ENCODE measurements at places on chromosomes 4 and X.

- DNase-seq, result no peak
Observed at GRCh38 chr4:119832776-119833175, 204.2 kb upstream of the PDE5A start.

- no peak for DNase-seq
Observed at GRCh38 chr4:153242839-153243324, 38.6 kb downstream of the TRIM2 start.

DNA sequence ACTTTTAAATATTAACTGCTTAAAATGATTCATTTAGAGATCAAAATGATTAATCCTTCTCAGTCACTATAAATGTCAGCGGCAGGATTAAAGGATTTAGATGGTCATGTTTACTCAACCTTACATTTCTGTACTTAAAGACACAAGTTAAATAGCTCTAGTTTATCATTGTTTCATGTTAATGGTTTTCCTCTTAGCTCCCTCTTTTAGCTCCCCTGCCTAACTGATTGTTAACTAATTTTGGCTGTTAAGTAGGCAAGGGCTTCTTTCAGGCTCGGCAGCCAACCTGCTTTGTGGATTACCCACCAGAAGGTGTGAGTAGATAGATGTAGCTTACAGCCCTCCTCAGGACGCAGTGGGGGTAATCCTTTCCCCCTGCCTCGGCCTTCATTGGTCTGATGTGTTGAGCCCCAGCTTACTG lies 96.0 kb downstream of the TENM3 start:
- no peak for DNase-seq

DNA sequence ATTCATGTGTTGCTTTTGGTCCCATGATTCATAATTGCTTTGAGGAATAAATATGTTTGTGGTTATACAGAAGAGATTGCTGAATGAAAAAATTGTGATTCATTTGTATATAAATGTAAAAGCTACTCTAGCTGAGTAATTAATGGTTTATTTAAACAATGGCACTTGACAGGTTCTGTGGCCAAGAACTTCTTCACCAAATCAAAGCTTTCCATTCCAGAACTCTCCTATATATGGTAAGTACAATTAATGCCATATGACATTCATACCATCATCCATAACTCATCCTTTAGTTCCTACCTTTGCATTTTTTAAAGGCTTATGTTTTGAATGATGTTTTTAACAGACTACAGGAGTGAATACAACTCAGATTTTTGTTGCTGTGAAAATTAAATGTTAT lies 105.8 kb downstream of the REPS2 start:
- no peak for DNase-seq

GRCh38 chrX:41025926-41026701 lies 59.1 kb upstream of the USP9X start:
- DNase-seq, result no peak

- DNase-seq, result peak; percentile 7
Observed at GRCh38 chr4:100804576-100805360, 286.9 kb upstream of the EMCN start.

DNA sequence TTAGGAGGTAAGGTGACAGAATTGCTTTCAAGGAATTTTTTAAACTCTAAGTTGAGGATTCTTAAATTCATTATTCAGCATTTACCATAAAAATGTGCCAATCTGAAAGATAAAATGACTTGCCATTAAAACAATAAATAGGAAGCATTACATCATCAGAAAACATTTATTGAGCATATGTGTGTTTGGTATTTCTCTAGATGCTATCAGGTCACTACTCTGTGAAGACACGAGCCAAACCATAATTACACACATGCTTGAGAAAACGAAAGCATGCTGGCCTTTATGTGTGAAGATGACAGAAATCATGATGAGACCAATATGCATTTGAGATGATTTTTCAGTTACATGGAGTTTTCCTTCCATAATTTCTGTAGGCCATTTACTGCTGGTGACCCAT lies 12.3 kb upstream of the IL21 start:
- no peak for DNase-seq

GRCh38 chrX:46125111-46125510 lies 420.1 kb downstream of the ZNF674 start:
- no peak for DNase-seq

DNA sequence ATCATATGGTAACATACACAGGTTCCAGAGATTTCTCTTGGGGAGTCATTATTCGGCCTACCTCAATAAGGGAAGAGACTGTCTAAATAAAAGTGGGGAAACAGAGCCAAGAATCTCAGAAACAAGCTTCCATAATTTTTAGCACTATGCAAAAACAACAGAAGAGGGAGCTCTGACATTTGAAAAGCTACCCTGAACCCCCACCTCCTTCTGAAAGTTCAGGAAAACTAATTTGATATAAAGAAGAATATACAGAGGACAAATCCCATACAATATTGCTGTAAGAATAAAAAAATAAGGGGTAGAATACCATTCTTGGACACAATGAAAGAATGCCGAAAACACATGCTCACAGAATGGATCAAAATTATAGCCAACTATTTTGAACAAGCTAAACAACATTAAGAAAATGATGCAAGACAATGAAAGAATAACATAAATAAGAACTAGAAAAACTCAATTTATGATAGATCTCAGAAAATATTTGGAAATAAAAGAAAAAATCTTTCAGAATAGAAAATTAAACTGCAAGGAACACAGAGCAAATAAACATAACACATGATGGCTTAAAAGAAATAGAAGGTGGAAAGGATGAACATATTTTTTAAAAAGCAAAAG lies 14.4 kb upstream of the ZNF41 start:
- peak; percentile 30 for DNase-seq

DNA sequence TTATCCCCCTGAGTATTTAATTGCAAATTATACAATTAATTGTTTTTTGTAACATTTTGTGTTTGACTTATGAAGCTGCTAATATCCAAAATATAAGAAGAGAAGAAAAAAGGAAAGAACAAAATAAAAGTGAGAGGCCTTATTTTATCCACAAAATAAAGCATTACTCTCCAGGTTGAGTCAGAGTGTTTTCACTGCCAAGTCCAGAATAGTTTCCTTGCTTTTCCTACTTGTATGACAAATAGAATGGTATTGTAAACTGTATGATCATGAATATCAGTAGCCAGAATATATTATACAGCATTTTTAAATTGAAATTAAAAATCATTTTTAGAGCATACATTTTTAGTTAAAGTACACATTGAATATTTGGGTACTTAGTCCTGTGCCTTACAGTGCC lies 237.8 kb downstream of the NDST4 start:
- no peak for DNase-seq

DNA sequence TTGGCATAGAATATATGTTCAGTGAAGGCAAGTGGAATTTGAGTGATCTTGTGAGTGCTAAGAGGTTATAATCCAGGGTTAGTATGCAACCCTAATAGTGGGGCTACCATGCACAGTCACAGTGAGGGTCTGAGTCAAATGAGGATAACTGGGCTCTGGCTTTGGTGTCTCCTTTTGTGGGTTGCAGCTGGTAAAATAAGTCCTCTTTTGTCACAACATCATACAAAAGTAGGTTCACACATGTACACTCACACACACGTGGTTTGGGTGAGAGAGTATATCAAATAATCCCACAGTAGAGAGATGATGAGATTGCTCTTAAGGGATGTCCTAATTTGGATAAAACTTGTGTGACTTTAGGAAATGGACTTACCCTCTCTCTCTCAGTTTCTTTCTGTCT lies 79.6 kb upstream of the EOLA2 start:
- DNase-seq, result no peak

- DNase-seq, result peak; percentile 47
Observed at GRCh38 chr4:53541577-53542206, 49.6 kb downstream of the LNX1 start.

- peak; percentile 42 for DNase-seq
Observed at GRCh38 chr4:128574706-128575105, 234.8 kb upstream of the JADE1 start.

DNA sequence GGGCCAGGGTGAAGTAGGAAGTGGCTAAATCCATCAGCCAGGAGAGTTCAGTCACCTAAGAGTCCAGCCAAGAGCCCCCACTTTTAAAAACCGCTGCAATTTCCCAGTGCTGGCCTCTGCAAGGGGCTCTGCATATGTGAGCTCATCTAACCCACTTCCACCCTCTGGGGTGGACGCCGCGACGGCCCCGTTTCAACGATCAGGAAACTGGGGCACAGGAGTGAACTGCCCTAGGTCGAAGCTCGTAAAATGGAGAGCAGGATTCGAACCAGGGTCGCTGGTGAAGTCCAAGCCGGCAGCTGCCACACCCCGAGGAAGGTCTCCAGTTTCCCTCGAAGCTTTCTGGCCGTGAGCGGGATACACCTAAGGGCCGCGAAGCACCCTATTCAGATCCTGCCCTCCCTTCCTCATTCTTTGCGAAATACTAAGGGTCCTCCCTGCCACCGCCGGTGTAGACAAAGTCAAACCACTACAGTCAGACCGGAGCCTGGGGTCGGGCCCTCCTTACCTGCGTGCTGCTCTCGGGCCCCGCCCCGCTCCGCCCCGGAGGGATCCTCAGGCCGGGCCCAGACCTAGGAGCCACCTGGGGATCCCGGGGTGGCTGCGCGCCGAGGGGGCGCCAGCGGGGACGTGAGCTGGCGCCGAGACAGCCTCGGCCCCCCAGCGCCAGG lies 446 bp downstream of the EVC2 start:
- DNase-seq, result no peak

DNA sequence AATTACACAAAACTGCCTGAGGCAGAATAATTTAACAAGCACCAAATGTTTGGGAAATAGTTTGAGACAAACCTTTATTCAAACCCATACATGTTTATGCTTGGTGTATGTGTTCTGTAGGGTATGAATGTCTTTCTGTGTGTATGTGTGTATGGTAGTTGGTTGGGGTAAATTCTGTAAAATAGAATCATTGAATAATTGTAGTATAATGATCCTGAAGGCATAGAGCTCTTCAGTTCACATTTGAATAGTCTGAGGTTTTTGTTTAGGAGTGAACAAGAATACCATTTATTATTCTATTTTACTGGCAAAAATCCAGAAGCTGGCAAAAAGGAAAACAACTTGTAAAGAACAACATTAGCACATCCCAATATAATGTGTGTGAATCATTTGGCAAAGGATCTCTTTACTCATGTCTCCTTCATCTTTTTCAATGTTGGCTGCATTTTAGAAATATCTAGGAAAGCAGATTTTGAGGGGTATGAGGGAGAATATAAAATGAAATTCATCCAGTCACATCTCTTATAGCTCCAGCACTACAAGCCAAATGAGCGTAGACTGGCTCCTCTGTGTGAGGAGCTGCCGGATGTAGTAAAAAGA lies 360.0 kb downstream of the CHIC1 start:
- DNase-seq, result no peak

- DNase-seq, result no peak
Observed at GRCh38 chr4:72924814-72925213, 144.7 kb downstream of the COX18 start.

- DNase-seq, result no peak
Observed at GRCh38 chrX:17697191-17697590, 40.1 kb upstream of the SCML1 start.

DNA sequence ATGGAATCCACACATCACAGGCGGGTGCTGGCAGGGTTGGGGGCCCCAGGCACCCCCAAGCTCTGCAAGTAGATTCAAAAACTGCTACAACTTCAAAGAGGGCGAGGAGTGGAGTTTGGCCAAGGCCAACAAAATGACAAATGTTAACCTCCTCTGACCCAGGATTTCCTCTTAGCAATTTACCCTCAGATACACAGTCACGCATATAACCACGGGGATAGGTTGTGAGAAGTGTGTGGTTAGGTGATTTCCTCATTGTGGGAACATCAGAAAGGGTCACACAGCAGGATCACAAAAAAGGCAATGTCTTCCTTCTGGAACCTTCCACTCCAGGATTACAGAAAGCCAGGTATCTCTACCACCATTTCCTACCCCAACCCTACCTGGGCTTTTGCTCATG lies 62.4 kb downstream of the C4orf50 start:
- no peak for DNase-seq

DNA sequence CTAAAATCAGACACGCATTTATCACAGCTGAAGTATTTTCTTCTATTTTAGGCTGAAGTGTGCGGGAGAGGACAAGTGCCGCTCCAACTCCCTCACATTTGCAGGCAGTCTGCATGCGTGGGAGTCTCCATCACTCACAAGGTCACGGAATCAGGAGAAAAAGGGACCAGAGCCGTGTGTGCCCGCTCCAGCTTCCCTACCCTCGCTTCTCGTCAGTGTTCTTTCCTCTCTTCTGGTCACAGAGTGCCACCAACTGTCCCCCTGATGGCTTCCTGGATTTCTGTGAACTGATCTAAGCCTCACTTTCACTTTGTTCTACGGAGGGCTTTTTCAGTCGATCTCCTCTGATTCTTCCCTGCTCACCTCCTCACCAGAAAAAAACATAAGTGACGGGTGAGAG lies 407.4 kb upstream of the AADAT start:
- DNase-seq, result peak; percentile 3

DNA sequence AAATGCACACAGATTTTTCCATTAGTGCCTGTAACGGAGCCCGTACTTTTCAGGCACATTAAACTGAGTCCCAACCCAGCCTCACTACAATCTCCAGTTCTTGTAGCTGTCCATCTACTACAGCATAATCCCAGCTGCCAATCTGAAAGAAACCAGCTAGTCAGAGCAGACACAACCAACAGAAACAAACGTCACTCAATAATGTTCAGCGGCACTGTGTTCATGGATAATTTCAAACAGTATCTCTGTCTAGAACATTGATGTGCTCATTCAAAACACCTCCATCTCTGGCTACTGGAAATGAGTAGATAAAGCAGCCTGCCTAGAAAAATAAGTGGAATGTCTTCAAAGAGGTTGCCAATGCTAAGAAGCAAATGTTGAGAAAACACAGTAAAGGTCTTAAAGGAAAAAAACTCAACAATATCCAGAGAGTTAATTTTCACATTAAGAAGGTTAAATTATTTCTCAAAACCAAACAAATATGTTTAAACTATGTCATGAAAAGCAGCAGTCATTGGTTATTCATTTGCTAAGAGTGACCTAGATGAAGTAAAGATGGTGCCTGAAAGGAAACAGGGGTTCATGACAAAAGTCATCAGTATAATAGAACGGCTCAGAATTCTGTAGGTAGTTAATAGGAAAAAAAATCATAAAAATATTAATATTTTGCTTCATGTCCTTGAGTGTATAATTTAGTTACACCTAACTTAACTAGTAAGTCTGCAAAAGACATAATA lies 245.1 kb upstream of the MAB21L2 start:
- no peak for DNase-seq

GRCh38 chr4:138507522-138507921 lies 265.4 kb upstream of the SLC7A11 start:
- DNase-seq, result no peak

GRCh38 chr4:9927341-9928007 lies 93.8 kb downstream of the SLC2A9 start:
- DNase-seq, result no peak

GRCh38 chr4:158605393-158605792 lies 66.3 kb downstream of the C4orf46 start:
- no peak for DNase-seq

All from SK-N-SH (cell line).